ENCODE measurements at places on chromosomes 12 and 14.
A peak's percentile ranks its signal among the peaks of the same experiment; 100 is the strongest.

GRCh38 chr12:47114481-47114892 lies 34.7 kb upstream of the AMIGO2 start:
- H3K4me3 ChIP-seq, result no peak overlapping the region
- no peak for DNase-seq
- peaks cover 8% of the 10 kb centered on the region for H3K4me1 ChIP-seq
- H3K27ac ChIP-seq, result no peak overlapping the region

- peaks cover 58% of the 10 kb centered on the region for H3K4me1 ChIP-seq
- no peaks in the 10 kb centered on the region for H3K36me3 ChIP-seq
- DNase-seq, result peak; percentile 78
- peak within 1 kb of the TSS; percentile 65 for H3K27ac ChIP-seq
- H3K27me3 ChIP-seq, result no peaks in the 10 kb centered on the region
- peak within 1 kb of the TSS; percentile 69 for H3K4me3 ChIP-seq
Measured at GRCh38 chr12:51391283-51392123, at the start of gene GALNT6. GALNT6 (minus strand) TSS chr12:51391406; CDS start chr12:51379781, 11,625 bp downstream.

DNA sequence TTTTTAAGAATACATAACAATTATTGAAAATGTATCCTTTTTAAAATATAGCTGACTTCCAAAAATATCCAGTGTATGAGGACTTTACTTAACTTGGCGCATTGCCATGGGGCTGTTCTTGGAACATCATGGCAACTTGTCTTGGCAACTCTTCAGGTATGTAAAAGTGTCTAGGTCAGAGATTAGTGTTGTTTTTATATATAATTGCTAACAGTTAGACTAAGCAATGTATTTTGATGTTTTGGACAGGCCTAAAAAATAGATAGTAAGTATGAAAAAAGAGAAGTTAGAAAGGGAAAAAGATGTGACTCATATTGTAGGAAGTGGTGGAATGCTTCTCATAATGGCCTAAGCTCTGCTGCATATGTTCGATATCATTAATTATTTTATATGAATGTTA lies 70.9 kb downstream of the MON2 start:
- DNase-seq, result no peak
- H3K4me3 ChIP-seq, result no peak overlapping the region
- no peak overlapping the region for H3K27ac ChIP-seq
- H3K4me1 ChIP-seq, result no peaks in the 10 kb centered on the region

- no peaks in the 10 kb centered on the region for H3K4me1 ChIP-seq
- no peak for DNase-seq
- H3K4me3 ChIP-seq, result no peak overlapping the region
- H3K36me3 ChIP-seq, result no peaks in the 10 kb centered on the region
- H3K27ac ChIP-seq, result no peak overlapping the region
- peaks cover 5% of the 10 kb centered on the region for H3K27me3 ChIP-seq
Measured at GRCh38 chr12:109295764-109296425, 13.2 kb downstream of the FOXN4 start.

- no peaks in the 10 kb centered on the region for H3K4me1 ChIP-seq
- H3K27me3 ChIP-seq, result no peaks in the 10 kb centered on the region
- no peak overlapping the region for H3K4me3 ChIP-seq
- no peak overlapping the region for H3K27ac ChIP-seq
- no peaks in the 10 kb centered on the region for H3K36me3 ChIP-seq
Measured at GRCh38 chr12:59294221-59294620, 301.6 kb upstream of the SLC16A7 start.

GRCh38 chr12:54282949-54283593 lies 2.5 kb downstream of the HNRNPA1 start:
- peaks cover 63% of the 10 kb centered on the region for H3K36me3 ChIP-seq
- H3K27me3 ChIP-seq, result no peaks in the 10 kb centered on the region
- peak overlapping the region; percentile 52 for H3K27ac ChIP-seq
- peaks cover 39% of the 10 kb centered on the region for H3K4me1 ChIP-seq
- DNase-seq, result no peak

DNA sequence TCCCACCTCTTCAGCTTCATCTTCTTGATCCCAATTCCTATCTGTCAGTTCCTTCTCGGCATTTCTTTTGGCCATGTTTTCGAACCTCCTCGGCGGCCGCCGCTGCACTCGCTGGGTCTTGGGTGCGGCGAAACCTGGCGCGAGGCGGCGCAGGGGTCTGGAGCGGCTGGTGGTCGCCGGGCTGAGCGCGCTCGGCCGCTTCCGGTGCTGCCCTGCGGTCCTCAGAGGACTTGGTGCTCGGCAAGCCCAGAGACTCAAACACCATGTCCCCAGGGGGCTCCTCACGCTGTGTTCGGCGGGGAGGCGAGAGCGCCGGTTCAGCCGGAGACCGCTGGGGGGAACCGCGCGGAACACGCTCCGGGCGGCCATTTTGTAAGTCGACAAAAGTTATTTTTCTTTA lies 51.8 kb downstream of the PPP1R36 start:
- H3K4me3 ChIP-seq, result no peak overlapping the region

DNA sequence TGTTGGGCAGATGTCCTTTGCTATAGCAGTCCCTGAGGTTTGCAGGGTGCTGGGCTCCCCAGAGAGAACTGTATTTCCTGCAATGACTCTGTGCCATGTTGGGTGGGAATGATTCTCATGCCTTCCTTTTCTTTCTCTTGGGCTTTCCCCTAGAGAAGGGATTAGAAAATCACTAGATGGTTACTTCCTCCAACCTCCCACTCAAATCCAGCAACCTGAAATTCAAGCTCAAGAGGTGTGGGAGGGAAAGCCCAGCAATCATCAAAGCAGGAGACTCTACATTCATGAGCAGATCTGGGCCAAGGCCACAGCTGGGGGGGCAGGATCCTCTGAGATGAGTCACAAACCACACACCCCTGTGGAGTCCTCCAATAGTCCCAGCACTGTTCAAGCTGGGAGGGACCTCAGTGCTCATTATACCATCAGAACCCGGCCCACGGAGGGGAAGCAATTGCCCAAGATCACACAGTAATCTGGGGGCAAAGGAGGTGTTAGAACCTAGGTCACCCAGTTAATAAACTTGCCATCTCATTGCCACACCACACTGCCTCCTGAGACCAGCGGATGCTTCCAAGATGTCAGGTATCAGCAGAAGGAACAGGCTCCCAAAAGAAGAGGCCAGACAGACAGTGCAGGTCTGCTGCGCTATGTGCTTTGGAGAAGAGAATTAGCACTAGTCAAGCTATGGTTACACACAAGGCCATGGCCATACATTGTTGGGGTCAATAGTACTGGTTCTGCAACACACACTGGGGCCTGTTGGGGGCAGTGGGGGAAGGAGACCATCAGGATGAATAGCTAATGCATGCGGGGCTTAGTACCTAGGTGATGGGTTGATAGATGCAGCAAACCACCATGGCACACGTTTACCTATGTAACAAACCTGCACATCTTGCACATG lies 65.7 kb downstream of the TTC9 start:
- no peak overlapping the region for H3K4me3 ChIP-seq
- H3K4me1 ChIP-seq, result no peaks in the 10 kb centered on the region
- DNase-seq, result no peak

GRCh38 chr14:68628605-68629310 lies 164.1 kb downstream of the ZFP36L1 start:
- H3K4me1 ChIP-seq, result peaks cover 9% of the 10 kb centered on the region
- peak; percentile 30 for DNase-seq
- peak overlapping the region; percentile 58 for H3K4me3 ChIP-seq
- H3K27me3 ChIP-seq, result no peaks in the 10 kb centered on the region
- H3K36me3 ChIP-seq, result no peaks in the 10 kb centered on the region
- H3K27ac ChIP-seq, result peak overlapping the region; percentile 39

GRCh38 chr14:69423279-69423678 lies 24.8 kb downstream of the SLC39A9 start:
- no peaks in the 10 kb centered on the region for H3K27me3 ChIP-seq
- H3K4me1 ChIP-seq, result no peaks in the 10 kb centered on the region

GRCh38 chr12:64010069-64010686 lies 165.7 kb downstream of the SRGAP1 start:
- H3K27me3 ChIP-seq, result no peaks in the 10 kb centered on the region
- H3K27ac ChIP-seq, result no peak overlapping the region
- no peaks in the 10 kb centered on the region for H3K36me3 ChIP-seq
- no peaks in the 10 kb centered on the region for H3K4me1 ChIP-seq

GRCh38 chr12:25395227-25395626 lies 144.5 kb upstream of the KRAS start:
- DNase-seq, result no peak
- H3K27ac ChIP-seq, result no peak overlapping the region
- no peaks in the 10 kb centered on the region for H3K36me3 ChIP-seq
- no peak overlapping the region for H3K4me3 ChIP-seq
- no peaks in the 10 kb centered on the region for H3K27me3 ChIP-seq
- H3K4me1 ChIP-seq, result no peaks in the 10 kb centered on the region

DNA sequence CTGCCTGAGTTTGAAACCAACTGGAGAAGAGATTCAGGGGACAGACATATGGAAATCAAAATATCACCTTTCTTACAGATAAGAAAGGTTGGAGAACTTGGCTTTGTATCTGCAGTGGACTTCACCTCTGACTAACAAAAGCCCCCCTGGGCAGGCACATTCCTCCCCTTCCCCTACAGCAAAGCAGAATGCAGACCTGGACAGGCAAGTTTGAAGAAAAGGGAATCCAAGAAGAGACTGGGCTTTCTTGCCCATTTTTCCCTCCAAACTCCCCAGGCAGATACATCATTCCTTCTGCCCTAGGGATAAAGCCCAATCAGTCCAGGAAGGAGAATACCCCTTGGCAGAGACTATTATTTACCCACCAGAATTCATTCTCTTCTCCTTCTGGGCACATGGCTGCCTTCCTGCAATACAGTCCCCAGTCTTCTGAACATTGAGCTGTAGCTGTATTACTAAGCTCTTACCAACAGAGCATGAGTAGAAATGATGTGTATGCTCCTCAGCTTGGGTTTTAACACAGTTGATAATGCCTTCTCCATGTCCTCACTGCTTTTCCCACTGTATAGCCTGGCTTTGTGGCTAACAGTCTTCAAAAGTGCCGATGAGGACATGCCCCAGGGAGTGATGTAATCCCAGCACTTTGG lies 17.4 kb upstream of the NAP1L1 start:
- no peaks in the 10 kb centered on the region for H3K27me3 ChIP-seq
- H3K4me1 ChIP-seq, result no peaks in the 10 kb centered on the region
- no peaks in the 10 kb centered on the region for H3K36me3 ChIP-seq
- H3K4me3 ChIP-seq, result no peak overlapping the region
- H3K27ac ChIP-seq, result no peak overlapping the region
- no peak for DNase-seq

DNA sequence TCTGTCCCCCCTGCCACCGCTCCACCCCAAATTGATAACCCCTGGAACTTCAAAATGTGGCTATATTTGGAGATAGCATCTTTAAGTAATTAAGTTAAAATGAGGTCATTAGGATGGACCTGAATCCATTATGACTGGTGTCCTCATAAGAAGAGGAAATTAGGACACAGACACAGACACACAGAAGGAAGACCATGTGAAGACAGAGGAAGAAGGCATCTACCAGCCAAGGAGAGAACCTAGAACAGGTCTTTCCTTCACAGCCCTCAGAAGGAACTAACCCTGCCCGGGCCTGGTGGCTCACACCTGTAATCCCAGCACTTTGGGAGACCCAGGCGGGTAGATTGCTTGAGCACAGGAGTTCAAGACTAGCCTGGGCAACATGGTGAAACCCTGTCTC lies 3.6 kb upstream of the HRK start:
- no peak for DNase-seq
- H3K27ac ChIP-seq, result no peak overlapping the region
- peaks cover 17% of the 10 kb centered on the region for H3K4me1 ChIP-seq
- H3K27me3 ChIP-seq, result peaks cover 19% of the 10 kb centered on the region
- H3K4me3 ChIP-seq, result no peak overlapping the region

DNA sequence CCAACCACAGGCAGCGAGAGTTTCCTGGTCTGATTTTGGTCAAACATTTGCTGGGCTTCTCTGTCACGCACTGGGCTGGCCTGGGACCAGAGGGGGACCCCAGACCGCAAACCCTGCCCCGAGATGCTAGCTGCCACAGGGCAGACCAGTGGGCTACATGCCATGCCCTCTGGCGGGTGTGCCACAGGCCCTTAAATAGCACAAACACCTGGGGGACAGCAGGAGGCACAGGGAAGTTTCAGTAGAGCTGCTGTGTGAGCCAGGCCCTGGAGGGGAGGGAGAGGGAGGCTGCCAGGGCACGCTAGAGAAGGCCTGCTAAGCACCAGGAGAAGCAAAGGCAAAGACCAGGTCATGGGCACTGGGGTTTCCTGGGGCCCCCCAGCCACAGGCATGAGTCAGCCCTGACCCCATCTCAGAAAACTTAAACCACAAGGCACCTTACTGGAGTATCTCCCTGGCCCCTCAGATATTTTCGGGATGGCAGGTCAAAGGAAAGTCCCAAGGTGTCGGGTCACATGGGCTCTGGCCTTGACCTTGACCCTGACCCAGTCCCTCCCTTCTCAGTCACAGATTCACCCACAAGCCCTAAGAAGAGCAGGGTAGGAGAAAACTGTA lies 29.2 kb downstream of the ITPK1 start:
- no peaks in the 10 kb centered on the region for H3K27me3 ChIP-seq
- no peak overlapping the region for H3K4me3 ChIP-seq
- H3K4me1 ChIP-seq, result peaks cover 10% of the 10 kb centered on the region
- no peaks in the 10 kb centered on the region for H3K36me3 ChIP-seq
- H3K27ac ChIP-seq, result no peak overlapping the region

DNA sequence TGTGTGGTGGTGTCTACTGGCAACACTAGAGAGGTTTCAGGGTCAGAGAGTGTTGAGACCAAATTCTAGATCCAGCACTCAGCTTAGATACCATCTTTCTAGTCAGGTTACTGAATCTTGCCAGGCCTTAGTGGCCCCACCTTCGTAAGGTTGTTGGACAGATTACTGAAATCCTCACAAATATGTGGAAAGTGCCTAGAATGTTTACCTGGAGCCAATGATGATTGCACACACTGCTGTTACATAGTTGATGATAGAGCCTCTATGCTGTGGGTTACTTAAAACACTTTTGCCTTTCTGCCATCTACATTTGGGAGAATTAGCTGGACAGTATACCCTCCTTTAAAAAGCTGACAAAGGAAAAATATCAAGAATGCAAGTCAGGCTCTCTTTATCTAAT lies 33.2 kb downstream of the SRGAP1 start:
- H3K36me3 ChIP-seq, result no peaks in the 10 kb centered on the region
- no peaks in the 10 kb centered on the region for H3K27me3 ChIP-seq
- DNase-seq, result no peak
- H3K27ac ChIP-seq, result no peak overlapping the region
- H3K4me3 ChIP-seq, result no peak overlapping the region
- H3K4me1 ChIP-seq, result no peaks in the 10 kb centered on the region

- no peak overlapping the region for H3K27ac ChIP-seq
- no peak for DNase-seq
- H3K4me1 ChIP-seq, result no peaks in the 10 kb centered on the region
- H3K4me3 ChIP-seq, result no peak overlapping the region
- H3K27me3 ChIP-seq, result no peaks in the 10 kb centered on the region
- H3K36me3 ChIP-seq, result peaks cover 8% of the 10 kb centered on the region
Measured at GRCh38 chr12:105018012-105018411, 31.9 kb downstream of the NOPCHAP1 start.

DNA sequence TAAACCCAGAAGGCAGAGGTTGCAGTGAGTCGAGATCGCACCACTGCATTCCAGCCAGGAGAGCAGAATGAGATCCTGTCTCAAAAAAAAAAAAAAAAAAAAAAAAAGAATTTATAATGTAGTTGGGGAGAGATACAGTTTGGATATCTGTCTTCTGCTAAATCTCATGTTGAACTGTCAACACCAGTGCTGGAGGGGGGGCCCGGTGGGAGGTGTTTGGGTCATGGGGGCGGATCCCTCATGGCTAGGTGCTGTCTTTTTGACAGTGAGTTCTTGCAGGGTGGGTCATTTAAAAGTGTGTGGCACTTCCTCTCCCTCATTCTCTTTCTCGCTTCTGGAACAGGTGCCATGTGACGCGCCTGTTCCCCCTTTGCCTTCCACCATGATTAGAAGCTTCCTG lies 32.8 kb downstream of the CLIP1 start:
- no peaks in the 10 kb centered on the region for H3K36me3 ChIP-seq
- no peak overlapping the region for H3K4me3 ChIP-seq
- no peaks in the 10 kb centered on the region for H3K27me3 ChIP-seq
- no peak overlapping the region for H3K27ac ChIP-seq

- no peaks in the 10 kb centered on the region for H3K36me3 ChIP-seq
- no peaks in the 10 kb centered on the region for H3K4me1 ChIP-seq
- no peak overlapping the region for H3K27ac ChIP-seq
Measured at GRCh38 chr12:101671157-101671791, 26.2 kb upstream of the CHPT1 start.
